A549 treated with Mapracorat at 1 μM for 4 hours (cell line): ENCODE measurements at places on chromosomes 1 and 21. TPM values are rescaled to one million over a fixed set of nuclear protein-coding genes. Genes with fewer than 3 reads are reported as not detected.

Gene CFHR1
- total RNA-seq, result 0.15 to 0.23 TPM in 2 of 5 replicates, not detected in the others

Gene SPTA1
- total RNA-seq, result not detected in 5 replicates

Gene KLF17
- 0.41 to 0.61 TPM (median 0.48 TPM) in 5 replicates for total RNA-seq

Gene OLFML2B
- total RNA-seq, result 0.45 to 0.87 TPM (median 0.61 TPM) in 5 replicates

Gene TMEM269
- 0.06 to 0.32 TPM (median 0.12 TPM) in 4 of 5 replicates, not detected in the other for total RNA-seq

Gene NID1
- 5.4 to 9.5 TPM (median 7.6 TPM) in 5 replicates for total RNA-seq
